NCI-H1048 (cell line): ENCODE measurements at places on chromosomes 12 and 14.

GRCh38 chr12:27347779-27348178 lies 15.1 kb downstream of the BMAL2 start:
- no peak for DNase-seq

DNA sequence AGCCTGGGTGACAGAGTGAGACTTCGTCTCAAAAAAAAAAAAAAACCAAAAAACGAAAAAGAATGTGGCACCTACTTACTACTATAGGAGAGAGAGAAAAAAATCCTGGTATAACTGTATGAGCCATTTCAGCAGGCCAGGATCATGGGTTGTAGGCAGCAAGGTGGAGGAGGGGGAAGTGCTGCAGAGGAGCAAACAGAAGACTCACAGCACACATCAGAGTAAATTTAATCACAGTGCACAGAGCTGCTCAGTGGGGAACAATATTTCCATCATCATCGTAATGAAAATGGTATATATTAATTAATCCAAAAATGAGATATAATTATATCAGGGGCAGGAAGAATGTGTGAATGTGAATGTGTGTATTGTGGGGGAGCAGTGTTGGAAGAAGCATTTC lies 175.8 kb downstream of the SLC2A13 start:
- DNase-seq: no peak

DNA sequence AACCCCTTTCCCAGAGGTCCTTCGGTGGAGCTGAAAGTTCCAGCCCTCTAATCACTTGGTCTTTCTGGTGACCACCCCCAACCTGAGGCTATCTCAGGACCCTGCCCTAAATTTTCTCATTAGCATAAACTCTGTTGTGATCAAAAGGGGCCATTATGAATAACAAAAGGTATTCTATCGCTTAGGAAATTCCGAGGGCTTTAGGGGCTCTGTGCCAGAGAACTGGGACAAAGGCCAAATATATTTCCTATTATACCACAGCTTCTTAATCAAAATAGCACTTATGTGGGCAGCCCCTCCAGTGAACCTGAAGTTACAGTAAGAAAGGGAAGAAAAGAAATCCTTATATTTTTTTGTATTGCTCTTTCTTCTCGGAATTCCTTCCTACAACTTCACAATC lies 125.3 kb upstream of the NPAS3 start:
- no peak for DNase-seq

DNA sequence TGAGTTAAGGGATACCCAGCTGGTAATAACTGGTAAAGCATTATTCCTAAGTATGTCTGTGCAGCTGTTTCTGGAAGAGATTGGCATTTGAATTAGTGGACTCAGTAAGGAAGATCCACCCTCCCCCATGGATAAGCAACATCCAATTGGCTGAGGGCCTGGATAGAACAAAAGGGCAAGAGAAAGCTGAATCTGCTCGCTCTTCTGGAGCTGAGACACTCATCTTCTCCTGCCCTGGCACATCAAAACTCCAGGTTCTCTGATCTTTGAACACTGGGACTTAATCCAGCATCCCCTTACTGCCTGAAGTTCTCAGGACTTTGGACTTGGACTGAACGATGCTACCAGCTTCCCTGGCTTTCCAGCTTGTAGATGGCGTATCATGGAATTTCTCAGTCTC lies 63.1 kb upstream of the CNOT2 start:
- DNase-seq: no peak

DNA sequence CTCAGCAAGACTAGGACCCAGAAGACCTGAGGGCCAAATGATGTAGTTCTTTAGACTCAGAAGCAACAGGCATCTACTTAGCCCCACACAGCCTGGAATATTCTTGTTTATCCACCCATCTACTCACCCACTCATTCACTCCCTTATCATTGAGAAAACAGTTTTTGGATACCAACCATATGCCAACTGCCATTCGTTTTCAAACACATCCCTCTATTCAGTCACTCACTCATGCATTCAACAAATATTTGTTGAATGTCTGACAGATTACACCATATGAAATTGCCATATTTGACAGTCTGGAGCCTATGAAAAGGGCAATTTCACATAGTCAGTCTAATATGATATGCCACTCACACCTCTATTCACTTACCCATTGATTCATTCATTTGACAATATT lies 103.2 kb downstream of the NT5DC3 start:
- no peak for DNase-seq

DNA sequence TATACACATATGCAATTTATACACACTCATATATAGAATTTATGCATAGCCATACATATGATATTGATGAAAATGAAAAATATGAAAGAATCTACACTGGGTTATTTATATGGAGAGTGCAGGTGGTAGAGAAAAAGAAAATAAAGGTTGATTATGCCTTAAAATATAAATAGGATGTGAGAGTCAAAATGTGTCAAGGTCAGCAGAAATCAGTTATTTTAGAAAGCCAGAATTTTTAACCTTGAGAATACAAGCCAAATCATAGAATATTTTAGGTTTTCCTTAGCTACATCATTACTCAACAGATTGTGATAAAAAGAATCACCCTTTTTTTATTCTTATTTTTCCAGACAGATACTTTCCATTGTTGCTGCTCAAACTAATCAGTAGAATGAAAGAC lies 146.2 kb downstream of the SLC6A15 start:
- no peak for DNase-seq

- DNase-seq: no peak
Observed at GRCh38 chr12:103785243-103786031, 55.6 kb downstream of the NT5DC3 start.

- no peak for DNase-seq
Observed at GRCh38 chr14:25046301-25046943, 3.5 kb downstream of the STXBP6 start.

DNA sequence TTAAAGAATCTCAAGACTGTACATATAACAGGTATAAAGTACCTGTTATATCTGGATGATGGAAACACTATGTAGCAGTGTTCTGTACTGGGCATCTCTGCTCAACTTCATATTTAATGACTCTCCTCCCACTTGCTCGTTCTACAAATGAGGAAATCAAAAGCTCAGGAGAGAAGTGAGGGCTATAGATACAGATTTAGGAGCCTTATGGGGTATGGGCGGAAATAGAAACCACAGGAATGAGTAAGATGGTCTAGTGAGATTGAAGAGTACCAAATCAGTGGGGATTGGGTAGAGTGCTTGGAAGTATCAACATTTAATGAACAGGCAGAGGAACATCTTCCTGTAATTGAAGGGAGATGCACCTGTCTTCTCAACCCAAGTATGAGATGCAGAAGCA lies 23.8 kb upstream of the POLR3B start:
- no peak for DNase-seq

DNA sequence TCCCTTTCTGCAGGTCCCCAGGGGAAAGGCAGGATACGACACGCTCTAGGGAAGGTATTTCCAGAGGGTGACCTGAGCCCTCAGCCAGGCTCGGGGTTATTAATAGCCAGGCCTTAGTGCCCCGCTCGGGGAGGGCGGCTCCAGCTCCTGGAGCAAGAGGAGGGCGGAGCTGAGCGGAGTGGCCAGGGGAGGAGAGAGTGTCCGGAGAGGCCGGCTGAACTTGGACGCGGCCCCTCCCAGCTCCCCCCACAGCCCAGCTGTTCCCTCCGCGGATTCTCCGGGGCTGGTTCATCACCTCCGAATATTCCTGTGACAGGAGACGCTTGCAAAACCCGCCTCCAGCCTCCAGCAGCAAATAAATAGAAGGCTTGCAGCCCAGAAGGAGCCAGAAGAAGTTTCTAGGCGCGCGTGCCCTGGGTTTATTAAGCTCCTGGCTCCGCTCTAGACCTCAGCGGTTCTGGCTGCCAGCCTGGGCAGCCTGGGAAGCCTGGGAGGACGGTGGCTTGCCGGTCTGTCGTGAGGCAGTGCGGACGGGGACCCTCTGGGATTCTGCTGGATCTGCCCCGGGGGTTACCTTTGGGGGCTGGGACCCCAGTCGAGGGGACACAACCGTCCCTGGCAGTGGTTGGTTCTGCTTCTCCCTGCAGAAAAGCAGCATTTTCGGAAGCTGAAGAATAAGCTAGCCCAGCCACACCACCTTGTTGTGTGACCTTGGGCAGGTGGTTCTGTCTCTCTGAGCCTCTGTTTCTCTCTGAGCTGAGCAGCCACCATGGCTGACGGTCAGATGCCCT lies at the start of gene HSPB8:
HSPB8 (plus strand) TSS at position 388 of the 791 bp plus-strand sequence; CDS start at position 770, 382 bp downstream.
- no peak for DNase-seq

DNA sequence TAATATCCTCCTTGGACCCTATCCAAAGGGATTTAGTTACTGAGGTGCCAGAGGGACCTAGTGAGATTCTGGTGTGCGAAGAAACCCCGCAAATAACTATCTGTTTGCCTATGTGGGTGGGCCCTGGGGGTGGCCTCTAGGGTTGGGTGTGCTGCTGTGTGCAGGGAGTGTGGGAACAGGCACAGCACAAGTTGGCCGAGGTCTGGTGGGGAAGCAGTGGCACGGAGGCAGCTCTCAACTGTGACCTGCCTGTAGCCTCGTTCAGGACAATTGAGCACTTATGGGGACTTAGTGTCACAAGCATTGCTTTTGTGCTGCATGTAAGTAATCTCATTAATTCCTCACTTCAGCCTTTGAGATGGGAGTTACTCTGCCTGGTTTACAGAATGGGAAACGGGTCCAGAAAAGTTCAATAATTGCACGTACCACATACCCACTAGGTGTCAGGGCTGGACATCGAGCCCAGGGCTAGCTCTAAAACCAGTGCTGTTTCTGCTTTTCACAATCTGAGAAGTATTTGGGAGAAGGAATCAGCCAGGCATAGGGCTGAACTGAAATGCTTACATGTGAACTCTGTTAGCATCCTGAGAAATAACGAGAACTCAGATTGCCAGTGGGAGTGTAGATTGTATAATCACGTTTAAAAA lies 58.8 kb downstream of the TECPR2 start:
- DNase-seq: no peak

- no peak for DNase-seq
Observed at GRCh38 chr12:123398177-123398549, 14.2 kb downstream of the KMT5A start.

- DNase-seq: no peak
Observed at GRCh38 chr14:63562405-63562804, 19.2 kb upstream of the PPP2R5E start.

GRCh38 chr14:23182372-23183157 lies 895 bp downstream of the SLC7A8 start:
- no peak for DNase-seq

GRCh38 chr14:24325963-24326362 lies 8.9 kb downstream of the ADCY4 start:
- DNase-seq: no peak

DNA sequence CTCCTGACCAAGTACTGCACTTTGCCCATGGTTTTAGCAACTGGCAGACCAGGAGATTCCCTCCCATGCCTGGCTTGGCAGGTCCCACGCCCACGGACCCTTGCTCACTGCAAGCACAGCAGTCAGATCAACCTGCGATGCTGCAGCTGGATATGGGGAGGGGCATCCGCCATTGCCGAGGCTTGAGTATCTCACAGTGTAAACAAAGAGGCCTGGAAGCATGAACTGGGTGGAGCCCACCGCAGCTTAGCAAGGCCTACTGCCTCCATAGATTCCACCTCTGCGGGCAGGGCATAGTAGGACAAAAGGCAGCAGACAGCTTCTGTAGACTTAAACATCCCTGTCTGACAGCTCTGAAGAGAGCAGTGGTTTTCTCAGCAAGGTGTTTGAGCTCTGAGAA lies 479.8 kb downstream of the FUT8 start:
- DNase-seq: no peak
